ENCODE measurements at places on chromosomes 3 and 15. TPM values are rescaled to one million over a fixed set of nuclear protein-coding genes. Genes with fewer than 3 reads are reported as not detected.

DRD3 gene
- not detected for total RNA-seq

CCDC54 gene
- total RNA-seq = not detected

BFSP2 gene
- total RNA-seq = 0.41 TPM

NANOGP8 gene
- total RNA-seq = 1.3 TPM

LYZL4 gene
- not detected for total RNA-seq

TERB2 gene
- total RNA-seq = not detected

Measured in kidney (tissue), 22 donors.